ENCODE measurements at places on chromosomes 16 and 17.

- no peak for DNase-seq
Observed at GRCh38 chr17:36629252-36629847, 28.0 kb downstream of the MRM1 start.

DNA sequence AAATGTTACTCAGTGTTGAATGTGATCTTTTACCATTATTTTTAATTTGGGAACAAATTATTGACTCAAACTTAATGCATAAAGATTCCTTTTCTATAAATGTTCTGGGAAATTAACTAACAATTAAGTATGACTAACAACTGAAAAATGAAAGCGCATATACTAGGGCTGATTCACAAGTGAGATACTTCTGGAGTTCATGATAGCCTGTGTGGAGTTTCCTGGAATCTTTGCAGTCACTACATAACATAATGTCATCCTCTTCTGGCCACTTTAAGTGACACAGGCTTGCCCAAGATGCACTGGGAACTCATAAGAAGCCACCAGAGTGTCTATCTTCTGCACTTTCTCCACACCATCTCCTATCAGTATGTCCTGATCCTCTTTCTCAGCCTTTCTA is 450.3 kb upstream of the CDH11 start:
- no peak for DNase-seq

DNA sequence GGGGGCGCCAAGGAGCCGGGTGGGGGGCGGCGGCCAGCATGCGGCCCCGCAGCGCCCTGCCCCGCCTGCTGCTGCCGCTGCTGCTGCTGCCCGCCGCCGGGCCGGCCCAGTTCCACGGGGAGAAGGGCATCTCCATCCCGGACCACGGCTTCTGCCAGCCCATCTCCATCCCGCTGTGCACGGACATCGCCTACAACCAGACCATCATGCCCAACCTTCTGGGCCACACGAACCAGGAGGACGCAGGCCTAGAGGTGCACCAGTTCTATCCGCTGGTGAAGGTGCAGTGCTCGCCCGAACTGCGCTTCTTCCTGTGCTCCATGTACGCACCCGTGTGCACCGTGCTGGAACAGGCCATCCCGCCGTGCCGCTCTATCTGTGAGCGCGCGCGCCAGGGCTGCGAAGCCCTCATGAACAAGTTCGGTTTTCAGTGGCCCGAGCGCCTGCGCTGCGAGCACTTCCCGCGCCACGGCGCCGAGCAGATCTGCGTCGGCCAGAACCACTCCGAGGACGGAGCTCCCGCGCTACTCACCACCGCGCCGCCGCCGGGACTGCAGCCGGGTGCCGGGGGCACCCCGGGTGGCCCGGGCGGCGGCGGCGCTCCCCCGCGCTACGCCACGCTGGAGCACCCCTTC is 484 bp downstream of the FZD2 start:
- DNase-seq = no peak

DNA sequence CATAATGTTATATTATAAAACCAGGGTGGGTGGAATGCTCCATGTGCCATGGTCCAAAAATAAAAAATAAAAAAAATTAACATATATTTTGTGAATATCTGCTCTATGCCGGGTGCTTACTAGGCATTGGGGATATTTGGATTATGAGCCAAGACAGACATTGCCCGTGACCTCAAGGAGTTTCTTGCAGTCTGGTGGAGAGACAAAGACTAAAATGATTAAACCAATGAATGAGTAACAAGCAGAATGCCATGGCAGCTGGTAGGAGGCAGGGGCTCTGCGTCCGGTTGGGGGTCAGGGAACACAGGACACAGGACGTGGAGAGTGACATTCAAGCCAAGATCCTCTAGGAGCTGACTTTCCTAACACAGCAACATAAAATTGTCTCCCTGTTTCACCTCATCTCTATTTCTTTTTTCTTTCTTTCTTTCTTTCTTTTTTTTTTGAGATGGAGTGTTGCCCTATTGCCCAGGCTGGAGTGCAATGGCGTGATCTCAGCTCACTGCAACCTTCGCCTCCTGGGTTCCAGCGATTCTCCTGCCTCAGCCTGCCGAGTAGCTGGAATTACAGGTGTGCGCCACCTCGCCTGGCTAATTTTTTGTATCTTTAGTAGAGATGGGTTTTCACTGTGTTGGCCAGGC is 35.4 kb downstream of the RGS9 start:
- no peak for DNase-seq

GRCh38 chr16:86100205-86101136 is 201.5 kb downstream of the IRF8 start:
- no peak for DNase-seq

DNA sequence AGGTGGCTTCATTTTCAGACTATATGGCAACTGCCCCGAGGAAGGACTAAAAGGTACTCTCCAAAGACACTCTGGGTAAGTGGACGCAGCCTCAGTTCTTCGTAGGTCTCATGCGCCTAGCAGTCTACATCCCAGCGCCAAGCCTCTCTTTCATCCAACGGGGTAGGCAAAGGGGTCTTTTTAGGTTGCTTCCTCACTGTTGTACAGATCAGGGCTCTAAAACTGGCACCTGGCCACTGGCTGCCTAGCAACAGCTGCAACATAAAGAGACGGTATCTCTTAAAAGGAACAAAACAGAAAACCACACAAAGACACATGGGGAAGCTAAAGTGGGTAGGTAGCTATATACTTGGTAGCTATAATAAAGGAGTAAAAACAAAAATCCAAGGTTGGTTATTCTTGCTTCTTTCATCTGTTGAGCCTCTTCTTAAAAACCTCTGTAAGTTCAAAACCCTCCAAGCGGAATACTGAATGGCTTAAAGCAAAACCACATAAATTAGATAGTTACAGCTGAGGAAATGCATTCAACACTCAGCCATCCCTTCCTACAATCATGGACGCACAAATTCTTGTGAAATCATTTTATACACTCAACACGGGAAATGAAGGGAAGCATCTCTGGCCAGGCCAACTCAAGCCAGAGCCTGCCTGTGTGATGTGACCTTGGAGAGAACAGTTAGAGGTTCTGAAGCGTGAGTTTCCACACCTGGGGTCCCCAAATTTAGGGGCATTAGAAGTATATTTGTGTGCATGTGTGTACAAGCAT is 22.7 kb downstream of the CYTH1 start:
- no peak for DNase-seq

DNA sequence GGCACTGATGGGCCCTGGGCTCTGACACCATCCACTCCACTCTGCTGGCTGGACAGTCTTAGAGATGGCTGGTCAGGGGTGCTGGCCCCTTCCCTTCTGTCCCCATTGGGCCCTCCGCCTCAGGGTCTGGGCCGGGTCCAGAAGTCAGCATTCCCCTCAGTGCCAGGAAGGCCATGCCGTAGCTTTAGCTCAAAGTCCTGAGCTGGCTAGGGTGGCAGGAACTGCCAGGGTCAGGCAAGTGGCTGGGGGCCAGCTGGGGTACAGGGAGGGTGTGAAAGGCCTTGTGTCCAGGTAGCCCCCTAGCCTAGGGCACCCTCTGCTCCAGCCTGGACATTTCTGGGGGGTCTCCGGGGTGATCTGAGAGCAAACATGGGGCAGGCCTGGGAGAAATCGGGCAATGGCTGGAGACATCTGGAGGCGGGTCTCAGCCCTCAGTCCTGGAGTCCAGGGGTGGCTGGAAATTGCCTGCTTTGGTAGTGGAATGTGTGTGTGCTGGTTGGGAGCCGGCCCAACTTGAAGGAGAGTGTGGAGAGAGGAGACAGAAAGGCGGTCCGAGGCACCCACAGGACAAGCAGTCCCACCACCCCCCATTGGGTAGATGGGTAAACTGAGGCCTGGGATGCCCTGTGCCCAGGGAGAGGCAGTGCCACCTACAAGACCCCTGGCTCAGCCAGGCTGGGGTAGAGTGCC is 32.5 kb downstream of the TPSG1 start:
- no peak for DNase-seq
